ENCODE measurements at places on chromosomes 3 and 15.

GRCh38 chr3:126439968-126440708 is 35.6 kb downstream of the ZXDC start:
- DNase-seq, result no peak

DNA sequence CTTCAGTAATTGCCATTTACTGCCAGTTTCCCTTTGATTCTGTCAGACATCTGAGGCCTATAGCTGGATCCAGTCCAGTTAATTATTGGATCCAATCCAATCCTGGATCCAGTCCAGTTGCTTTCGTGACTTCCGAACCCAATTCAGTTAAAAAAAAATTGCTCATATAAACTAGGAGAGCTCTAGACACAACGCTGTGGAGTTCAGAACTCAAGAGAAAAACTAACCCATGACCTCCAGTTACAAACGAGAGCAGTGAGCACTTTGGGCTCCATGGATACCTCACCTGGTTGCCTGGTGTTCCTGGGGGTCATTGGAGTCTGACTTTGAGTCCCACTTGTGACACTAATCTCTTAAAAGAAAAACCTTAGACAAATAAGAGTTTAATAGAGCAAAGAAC is 269.8 kb downstream of the THSD4 start:
- DNase-seq, result no peak

GRCh38 chr3:129345971-129346370 is 67.3 kb downstream of the HMCES start:
- no peak for DNase-seq

DNA sequence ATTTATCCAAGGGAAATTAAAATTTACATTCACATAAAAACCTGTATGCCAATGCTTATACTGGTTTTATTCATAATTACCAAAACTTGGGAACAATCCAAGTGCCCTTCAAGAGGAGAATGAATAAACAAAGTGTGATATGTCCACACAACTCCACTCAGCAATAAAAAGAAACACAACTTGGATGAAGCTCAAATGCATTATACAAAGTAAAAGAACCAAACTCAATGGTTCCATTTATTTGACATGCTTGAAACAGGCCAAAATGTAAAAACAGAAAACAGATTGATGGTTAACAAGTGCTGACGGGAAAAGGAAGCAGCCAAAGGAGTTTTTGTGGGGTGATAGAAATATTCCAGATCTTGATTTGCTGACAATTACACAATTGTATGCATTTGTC is 23.5 kb downstream of the OCA2 start:
- no peak for DNase-seq

DNA sequence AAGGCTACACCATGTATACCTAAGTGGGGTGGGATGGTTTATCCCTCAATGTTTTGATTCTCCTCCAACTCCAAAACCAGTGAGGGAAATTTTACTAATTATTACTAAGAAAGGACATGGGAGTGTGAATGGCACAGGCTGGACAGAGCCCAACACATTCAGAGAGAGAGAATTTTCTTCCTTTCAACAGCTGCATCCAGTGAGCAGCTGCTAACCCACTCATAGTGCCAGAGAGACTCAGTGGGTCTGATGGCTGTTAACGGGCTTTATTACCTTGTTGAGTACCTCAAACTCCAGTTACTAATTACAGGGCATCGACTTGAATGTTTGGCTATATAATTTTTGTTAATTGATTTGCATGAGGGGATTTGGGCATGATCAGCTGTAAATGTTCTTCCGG is 75.8 kb downstream of the RORA start:
- DNase-seq, result no peak

DNA sequence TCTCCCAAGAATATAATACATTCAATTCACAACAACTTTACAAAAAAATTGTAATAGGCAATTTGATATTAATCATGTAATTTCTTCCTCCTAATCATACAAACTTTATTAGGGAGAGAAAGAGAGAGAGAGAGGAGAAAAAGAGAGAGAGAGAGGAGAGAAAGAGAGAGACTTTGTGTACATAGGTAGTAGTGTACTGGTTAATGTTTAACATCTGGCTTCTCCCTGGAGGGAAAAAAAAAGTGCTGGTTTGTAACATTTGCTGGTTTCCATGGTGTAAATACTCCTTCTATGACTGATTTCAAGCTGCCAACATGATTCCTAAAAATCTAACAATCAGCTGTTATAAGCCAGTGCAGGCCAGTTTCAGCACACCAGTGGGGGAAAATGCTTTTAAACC is 98.0 kb upstream of the ARHGEF26 start:
- no peak for DNase-seq

GRCh38 chr3:124401843-124402242 is 328.4 kb upstream of the UMPS start:
- DNase-seq, result no peak

- no peak for DNase-seq
Observed at GRCh38 chr15:68643216-68643830, 64.5 kb downstream of the CORO2B start.

DNA sequence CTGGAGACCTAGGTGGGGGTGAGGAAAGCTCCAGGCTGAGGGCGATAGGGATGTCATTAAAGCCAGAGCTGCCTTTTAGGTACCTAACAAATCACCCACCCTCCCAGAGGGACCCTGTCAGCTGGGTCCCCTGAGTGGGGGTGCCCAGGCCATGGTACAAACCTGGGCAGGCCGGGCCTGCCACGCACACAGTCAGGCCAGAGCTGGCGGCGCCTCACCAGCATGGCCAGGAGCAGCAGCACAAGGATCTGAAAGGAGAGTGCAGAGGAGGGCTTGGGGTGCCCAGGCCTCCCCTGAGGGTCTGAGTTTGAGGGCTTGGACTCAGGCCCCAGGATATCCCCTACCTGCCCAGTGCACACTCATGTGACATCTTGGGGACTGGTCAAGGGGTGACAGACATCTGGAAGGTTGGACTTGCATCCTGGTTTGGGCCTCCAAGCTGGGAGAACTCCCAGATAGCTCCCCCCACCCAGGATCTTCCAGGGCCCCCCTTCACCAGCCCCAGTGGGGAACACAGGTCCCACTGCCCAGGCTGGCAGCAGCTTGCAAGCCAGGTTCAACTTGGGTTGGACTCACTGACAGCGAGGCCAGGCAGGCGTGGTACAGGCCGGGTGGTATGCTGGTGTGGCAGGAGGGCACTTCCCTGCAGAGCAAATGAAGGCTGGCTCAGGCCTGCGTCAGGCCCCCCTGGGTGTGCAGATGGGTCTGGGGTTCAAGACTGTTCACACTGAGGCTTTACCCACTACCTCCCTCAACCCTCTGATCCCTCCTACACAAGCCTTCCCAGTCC is 5.2 kb downstream of the STRA6 start:
- DNase-seq, result no peak

DNA sequence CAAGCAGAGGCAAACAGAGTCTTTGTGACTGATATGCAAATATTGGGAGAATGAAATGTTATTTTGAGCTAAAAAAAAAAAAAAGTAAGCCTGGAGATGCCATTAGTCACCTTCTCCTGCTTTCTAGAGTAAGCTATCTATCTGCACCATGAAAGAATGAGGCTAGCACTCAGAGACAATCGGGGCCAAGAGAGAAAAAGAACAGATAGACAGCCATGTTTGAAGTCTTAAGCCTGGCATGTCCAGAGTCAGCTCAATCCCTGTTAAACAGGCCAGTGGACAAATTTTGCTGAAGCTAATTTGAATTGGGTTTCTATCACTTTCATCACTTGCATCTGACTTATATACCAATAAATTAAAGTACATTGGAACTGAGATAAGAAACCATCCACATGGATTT is 204.4 kb downstream of the SLC9A9 start:
- DNase-seq, result no peak

DNA sequence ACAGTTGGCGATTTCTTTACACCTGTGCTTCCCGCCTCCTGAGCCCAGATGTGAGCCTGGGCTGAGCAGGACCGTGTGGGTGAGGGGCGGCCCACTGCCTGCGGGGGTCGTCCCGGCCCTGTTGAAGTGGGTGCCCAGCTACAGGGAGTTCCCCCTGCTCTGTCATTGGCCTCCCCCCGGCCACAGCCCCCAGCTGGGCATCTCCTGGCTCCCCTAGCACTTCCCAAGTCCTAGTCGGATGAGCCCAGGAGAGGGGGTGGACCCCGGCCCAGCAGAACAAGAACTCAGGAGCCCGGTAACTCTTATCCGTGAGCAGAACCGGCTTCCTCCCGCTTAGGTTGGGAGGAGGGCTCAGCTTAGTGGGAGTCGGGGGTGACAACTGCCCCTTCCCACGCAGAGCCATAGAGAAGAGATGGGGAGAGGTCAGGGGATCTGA is 757 bp downstream of the PAQR5 start:
- DNase-seq, result no peak

DNA sequence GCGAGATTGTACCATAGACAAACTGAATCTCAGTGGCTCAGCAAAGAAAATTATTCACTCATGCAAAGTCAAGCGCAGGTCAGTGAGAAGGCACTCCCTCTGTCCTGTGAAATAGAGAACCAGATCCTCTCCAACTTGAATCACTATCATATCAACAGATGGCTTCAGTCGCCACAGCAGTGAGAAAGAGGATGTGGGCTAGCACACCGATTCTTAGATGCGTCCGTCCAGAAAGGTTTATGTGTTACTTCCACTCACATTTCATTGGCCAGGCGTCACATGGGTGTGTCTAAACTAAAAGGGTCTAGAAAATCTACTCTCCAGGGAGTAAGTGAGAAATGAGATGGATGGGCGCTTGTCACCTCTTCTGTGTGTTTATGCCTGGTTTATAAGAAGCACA is 141.6 kb upstream of the KBTBD8 start:
- DNase-seq, result no peak

GRCh38 chr3:177015881-177016280 is 181.4 kb downstream of the TBL1XR1 start:
- no peak for DNase-seq

DNA sequence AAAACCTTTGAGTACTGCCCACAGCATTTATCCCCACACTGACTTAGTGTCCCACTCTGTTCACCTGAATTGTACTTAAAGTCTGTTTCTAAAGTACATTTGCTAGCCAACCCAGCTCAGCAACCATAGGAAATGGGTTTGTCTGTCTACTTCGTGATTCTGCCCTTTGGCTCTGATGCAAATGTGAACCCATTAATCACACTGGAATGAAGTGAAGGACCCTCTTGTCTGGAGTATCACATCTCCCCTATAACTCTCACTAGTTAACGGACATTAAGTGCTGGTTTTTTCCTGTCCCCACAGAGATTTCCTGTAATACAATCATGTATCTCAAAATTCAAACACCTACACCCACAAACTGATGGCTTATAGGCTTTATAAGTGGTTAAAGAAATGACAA is 20.5 kb downstream of the EID1 start:
- DNase-seq, result no peak

- DNase-seq, result no peak
Observed at GRCh38 chr3:184715943-184716621, 4.2 kb upstream of the MAGEF1 start.

DNA sequence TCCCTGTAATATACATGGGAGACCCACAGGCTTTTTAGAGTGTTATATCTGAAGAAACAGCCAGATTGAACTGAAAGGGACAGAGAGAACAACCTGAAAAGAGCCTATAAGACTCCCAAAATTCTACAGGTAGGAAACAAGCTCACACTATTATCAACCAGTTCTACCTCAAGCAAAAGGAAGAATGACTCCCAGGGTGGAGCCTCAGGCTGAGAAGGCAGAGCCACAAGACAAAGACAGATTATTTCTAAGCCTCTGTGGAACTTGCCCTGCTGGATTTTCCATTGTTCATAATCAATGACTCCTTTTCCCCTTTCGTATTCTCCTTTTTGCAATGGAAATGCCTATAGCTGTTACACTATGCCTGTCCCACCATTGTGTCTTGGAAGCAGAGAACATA is 95.1 kb upstream of the LMCD1 start:
- DNase-seq, result no peak

DNA sequence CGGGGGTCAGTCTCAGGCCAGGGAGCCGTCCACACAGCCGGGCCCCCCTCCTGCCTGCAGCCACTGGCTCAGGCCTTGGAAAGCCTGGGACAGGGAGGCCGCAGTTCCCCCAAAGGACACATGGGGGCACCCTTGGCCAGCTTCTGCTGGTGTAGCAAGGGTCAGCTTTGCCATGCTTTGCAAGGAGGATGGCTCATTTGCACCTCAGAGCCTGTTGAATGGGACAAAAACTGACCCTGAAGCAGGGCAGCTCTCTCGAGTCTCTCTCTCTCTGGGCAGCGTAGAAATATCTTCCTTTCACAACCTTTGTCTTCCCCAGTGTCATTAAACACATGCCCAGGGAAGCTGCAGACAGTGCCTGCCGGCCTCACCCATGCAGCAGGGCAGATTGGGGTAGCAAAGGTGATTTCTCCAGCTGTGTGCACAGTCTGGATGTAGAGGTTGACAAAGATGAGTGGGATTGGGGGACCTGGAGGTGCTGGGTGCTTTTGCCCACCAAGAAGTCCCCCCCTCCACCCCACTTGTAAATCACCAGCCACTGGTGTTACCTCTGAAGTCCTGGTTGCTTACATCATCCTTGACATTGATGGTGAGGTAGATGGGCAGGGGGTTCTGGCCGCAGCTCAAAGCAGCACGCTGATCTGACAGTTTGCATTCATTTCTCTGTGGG is 17.4 kb upstream of the EHD4 start:
- peak; percentile 82 for DNase-seq

DNA sequence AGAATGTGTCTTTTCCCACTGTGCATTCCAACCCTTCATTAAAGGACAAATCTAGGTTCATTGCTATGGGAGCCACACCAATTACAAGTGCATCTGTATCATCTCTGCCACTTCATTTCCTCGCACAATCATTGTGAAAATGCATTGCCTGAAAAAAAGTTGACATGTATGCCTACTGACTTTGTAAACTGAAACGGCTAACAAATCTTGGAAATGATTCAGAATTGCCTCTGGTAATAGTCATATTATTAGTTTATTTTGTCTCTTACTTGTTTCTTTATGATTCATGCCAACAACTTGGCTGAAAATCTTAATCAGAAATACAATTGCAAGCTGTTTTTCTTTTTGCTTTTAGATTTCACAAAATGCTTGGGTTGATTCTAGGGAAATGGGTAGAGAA is 497.1 kb downstream of the ZIC1 start:
- DNase-seq, result no peak

DNA sequence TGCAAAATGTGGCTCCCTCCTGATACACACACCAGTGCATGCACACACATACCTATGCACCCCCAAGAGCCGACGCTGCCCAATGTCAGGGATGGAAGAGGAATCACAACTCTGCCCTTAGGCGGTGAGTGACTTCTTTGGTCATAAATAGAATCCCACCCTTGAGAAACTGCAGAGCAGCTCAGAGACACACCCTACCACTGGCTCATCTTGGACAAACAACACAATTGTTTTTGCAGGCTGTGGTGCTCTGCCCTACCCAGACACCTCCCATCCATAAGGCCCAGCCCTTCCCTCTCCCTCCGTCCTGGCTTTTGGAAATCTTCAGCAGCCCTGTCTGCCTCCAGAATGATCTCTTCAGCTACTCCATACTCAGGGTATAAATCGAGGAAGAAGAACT is 73.8 kb upstream of the HRH1 start:
- DNase-seq, result no peak

GRCh38 chr3:40853474-40853873 is 328.7 kb downstream of the ZNF621 start:
- DNase-seq, result no peak

GRCh38 chr15:92061511-92062195 is 208.1 kb downstream of the SLCO3A1 start:
- no peak for DNase-seq

- no peak for DNase-seq
Observed at GRCh38 chr15:50140983-50141382, 21.9 kb upstream of the ATP8B4 start.
